Foreskin melanocyte (primary cell): ENCODE measurements at places on chromosomes 6 and 20.

DNA sequence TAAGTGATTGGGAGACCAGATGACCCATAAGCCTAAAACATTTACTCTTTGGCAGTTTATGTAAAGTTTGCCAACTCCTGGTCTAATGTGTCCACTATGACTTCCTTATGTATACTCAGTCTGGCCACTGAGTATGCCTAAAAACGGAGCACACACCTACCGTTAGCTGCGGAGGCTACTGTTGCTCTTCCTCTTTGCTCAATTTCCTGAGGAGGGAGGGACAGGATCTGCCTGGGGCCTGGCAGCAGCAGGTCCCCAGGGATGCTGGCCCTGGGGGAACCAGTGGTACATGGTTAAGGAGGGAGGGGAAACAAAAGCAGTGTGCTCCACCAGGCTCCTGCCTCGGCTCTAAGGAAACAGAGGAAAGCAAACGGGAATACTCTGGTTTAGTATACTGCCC is 113.5 kb downstream of the CDYL start:
- no peak for DNase-seq

GRCh38 chr6:21222656-21223055 is 370.9 kb upstream of the SOX4 start:
- DNase-seq = no peak

DNA sequence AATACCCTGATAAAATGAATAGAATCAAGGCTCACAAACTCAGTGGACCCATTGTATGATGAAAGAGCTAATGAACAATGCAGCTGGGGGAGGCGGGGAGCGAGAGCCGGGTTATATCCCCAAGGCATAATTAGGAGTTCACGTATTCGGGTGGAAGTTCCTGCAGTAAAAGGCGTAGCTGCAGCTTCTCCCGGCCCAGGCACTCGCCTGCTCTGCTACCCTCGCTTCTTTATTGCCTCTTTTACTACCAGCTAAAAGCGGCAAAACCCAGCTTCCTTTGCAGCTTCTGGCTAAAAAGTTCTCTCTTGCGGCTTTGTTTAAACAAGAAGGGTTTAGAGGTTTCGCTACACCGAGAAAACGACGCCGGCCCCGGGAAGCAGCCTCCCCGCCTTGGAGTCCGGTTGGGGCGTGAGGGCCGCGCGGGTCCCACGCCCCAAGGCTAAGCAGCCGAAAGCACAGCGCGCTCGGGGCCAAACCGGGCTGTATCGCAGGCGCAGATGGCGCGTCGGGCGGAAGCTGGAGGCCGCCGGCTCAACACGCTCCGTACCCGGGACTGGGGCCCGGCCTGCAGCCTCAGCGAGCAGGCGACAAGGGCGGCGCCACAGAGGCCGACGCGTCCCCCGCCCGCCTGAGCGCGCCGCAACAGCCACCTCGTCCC is 1.6 kb downstream of the ZBTB2 start:
- peak; percentile 90 for DNase-seq

GRCh38 chr6:53353624-53354023 is 4.9 kb upstream of the ELOVL5 start:
- DNase-seq = no peak

- no peak for DNase-seq
Measured at GRCh38 chr20:23116311-23117089, 30.4 kb upstream of the CD93 start.

DNA sequence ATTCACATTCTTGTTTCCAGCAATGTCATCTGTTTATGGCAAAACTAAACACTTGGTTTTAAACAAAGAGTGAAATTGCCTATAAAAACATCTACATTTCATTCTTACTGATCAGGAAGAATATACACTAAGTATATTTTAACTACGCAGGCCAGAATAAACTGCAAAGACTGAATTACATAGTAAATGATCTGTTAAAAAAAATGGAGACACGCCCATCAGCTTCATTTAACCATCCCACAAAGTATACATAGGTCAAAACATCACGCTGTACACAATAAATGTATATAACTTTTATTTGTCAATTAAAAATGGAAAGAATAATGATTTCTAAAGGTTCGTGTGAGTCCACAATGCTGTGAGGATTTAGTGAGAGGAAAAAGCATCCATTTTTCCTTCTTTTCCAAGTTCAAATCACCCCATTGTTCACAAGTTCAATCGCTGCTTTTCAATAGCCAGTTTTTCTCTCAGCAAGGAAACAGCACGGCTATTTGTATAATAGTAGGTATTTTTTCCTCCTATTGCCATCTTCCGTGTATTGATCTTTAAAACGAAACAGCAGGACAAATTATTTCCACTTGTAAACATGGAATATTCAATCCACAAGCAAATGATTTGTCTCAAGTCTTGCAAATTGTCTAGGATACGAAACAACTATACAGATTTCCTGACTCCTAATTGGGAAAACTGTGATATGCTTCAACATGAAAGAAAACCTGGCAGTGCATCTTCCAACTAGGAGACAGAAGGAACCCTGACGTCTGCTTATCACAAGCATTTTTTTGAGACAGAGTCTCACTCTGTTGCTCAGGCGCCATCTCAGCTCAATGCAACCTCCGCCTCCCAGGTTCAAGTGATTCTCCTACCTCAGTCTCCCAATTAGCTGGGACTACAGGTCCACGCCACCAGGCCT is 10.6 kb downstream of the SFT2D1 start:
- DNase-seq = no peak

GRCh38 chr6:17580518-17581048 is 19.5 kb upstream of the FAM8A1 start:
- no peak for DNase-seq

GRCh38 chr20:4067600-4068261 is 52.4 kb upstream of the RNF24 start:
- DNase-seq = peak; percentile 32

DNA sequence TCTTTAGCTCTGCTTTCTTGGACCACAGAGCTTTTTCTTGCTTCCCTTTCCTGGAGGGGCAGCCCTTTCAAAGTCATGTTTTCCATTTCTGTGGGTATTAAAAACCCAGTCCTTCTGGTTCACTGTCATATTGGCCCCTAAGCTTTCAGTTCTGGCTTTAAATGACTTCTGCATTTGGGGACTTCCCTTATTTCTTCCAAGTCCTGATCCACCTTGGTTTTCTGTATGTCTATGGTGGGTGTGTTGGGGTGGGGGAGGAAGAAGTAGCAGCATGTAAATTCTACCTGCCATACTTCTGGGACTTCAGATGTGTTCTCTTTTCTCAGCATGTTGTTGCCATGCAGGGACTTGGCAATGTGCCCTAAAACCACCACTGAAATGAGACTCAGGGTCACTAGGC is 77.1 kb upstream of the EMILIN3 start:
- no peak for DNase-seq

DNA sequence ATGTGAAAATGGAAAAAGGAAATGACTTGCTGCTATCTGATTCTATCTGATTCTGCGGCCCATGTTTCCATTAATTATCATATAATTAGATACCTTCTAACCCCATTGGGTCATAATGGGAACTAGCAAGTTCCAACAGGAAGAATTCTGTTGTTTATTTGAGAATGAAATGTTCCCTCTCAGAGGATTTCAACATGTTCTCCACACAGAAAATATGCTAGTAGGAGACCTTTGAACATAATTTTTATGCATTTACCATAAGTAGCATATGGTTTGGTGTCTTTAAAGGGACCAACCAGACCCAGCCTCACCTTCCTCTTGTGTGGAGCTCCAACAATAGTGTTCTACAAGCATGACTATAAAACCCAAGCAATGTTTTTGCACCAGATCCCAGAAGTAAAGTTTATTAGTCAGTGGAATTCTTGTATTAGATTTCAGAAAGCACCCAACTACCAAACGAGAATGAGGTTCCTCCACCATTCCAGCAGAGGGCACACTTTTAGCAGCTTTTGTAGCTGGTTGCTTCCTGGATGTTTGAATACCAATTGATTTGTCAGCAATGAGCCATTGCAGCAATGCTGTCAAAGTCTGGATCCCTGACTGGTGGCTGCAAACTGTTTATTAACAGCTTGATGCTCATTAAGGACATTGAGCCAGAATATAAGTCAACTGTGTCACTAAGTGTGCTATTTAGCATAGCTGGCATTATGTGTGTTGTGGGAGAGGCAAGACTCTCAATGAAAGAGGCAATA is 143.6 kb upstream of the GJE1 start:
- DNase-seq = peak; percentile 53

- DNase-seq = no peak
Measured at GRCh38 chr6:70411542-70412251, 1.6 kb upstream of the FAM135A start.

DNA sequence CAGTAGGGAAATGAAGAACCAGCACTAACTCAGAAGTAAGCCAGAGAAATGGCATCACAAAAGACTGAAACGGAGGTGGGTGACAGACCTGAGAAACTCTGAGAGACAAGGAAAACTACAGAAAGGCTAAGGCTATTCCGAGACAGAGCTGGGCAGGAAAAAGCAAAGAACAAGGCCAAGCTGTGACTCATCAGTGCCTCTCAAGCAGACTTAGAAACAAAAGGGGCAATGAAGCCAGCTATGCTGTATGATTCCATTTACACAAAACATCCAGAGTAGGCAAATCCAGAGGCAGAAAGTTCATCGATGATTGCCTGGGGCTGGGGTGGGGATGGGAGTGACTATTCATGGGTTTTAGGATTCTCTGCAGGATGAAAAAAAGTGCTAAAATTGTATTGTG is 50.0 kb downstream of the SLC23A2 start:
- DNase-seq = peak; percentile 94

DNA sequence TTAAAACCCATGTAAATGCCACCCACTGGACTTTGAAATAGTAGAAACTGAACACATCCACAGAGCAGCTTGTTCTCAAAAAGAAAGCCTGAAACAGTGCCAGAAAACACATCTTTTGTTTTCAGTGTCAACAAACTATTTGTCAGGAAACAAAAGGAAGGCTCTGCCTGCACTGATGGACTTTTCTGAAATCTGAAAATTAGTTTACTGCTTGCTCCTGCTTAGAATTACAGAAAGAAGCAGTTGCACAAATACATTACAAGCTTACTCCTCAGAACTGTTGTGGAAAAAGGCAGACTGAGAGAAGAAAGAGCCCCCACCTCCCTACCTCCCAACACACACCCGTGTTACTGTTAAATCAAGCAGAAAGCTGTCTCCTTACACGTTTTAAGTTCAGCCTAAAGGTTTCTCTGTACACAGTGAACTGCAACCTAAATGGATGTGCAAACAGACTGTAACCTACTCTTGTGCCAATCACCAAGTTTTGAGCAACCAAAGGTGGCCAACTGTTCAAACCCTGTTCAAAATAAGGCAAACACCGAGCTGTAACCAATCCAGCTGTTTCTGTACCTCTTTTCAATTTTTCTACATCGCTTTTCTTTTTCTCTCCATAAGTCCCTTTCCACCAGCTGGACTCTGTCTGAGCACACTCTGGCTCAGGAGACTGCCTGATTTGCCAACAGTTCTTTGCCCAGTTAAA is 43.7 kb downstream of the FRK start:
- DNase-seq = no peak

DNA sequence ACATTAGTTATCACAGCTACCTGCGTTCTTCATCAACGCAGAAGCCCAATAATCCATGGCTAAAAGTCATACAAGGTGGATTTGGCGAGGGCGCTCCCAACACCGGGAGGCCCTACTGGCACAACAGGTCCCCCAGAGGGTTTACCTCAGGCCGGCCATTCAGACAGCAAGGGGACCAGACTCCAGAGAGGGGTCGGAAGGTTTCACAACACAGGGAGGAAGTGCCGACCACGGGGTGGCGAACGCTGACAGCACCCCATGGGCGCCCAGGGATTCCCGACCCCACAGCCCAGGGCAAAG is 1515.9 kb upstream of the DEFB115 start:
- no peak for DNase-seq

- no peak for DNase-seq
Measured at GRCh38 chr6:13274707-13275434, 53.5 kb downstream of the TBC1D7 start.

DNA sequence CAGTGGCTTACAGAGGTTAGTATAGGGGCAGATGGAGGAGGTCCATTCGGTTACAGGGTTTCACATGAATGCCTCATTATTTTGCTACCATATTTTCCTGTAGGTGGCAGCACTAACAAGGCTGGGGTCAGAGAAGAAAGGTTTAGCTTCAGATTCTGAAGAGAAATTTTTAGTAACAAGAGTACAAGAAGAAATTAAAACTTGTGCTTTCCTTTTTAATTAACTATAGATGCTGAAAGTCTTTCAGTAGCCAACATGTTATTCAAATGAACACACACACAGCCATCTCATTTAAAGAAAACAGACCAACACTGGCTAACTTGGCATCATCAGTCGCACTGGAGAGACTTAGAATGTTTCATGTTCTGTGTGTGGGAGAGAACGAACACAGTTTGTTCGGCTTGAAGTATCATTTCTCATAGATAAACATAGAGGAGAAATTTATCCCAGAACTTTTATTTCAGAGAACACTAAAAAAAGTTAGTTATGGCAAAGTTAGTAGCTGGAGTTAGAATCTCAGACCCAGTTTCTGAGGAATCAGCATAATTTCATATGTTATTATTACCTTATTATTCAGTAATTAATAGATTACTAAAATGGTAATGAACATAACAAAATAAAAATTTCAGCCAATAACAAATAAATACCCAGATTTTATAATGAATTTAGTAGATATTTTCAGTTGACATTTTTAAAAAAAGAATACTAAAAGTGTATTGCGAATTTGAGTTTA is 314.0 kb upstream of the RSPO3 start:
- peak; percentile 48 for DNase-seq

- no peak for DNase-seq
Measured at GRCh38 chr20:63186528-63187316, 29.2 kb downstream of the YTHDF1 start.

- DNase-seq = no peak
Measured at GRCh38 chr6:2477250-2477649, 231.8 kb upstream of the GMDS start.

DNA sequence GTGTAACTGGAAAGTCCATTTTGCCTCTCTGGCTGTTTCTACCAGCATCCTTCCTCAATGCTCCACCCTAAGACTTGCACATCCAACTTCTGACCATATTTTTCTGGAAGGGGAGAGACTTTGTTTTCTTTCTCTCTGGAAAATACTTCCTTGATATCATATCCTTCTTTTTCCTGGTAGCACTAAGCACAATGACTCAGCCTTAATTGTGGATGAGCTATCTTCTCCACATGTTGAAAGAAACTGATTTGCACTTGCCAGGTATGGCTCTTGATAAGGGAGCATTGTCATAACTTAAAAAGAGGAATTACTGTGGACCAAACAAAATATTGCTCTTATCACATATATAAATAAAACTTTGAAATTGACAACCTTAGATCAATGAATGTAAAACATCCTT is 30.1 kb upstream of the IBTK start:
- no peak for DNase-seq

GRCh38 chr20:38764567-38765318 is 16.5 kb downstream of the ACTR5 start:
- DNase-seq = peak; percentile 29

- no peak for DNase-seq
Measured at GRCh38 chr6:5559651-5560050, 298.3 kb downstream of the FARS2 start.

DNA sequence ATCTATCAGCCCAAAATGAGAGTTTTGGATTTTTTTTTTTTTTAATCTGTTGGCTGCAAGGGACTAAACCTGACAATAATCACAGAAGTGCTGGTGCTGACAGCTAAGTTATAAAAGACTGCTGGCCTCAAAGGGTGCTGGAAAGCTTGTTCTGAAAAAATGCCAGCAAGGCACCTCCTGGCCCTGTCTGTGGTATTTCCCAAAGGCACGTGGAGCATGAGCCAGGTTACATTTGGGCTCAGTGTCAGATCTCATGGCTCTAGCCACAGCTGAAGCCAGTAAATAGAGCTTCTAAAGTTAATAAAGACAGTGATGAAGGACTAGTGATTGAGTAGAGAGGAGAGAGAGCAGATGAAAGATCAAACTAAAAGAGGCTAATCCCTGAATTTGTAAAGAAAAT is 178.9 kb downstream of the FUT9 start:
- no peak for DNase-seq

GRCh38 chr6:155126727-155127439 is 131.8 kb downstream of the TIAM2 start:
- DNase-seq = peak; percentile 51
